ENCODE measurements at places on chromosomes 5 and 9. TPM values are rescaled to one million over a fixed set of nuclear protein-coding genes. Genes with fewer than 3 reads are reported as not detected.

DNA sequence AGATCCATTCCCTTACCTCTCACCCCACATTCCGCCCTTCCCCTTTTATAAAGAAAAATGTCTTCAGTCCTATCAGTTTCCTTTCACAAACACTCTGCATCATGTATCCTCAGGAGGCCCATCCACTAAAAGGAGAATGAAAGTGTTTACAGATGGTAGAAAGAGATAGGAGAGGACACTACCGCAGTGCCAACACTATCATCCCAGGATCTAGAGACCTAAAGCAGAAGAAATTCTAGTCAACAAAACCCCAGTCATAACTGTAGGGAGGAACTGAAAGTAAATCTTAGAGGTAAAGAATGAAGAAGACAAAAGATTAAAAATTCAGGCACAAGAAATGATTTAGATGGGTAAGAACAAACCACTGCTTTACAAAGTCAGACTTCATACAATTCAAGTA lies 114.1 kb downstream of the MLLT3 start:
- no peak for DNase-seq

DNA sequence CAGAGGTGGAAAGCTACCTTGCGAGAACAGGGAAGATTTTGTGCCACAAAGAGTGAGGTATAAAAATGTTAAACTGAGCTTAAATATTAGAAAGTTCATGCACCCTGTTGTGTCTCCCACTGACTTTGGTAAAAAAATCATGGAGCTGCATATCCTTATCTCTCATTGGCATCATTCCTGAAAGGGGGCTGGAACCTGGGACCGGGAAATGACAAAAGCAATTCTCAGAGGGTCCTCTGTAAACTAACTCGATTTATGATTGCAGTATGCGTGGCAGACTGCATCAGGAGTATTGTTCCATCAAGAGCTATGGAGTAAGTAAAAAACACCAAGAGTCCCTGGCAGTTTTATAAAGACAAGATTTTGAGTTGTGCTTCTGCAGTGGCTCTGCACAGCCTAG lies 148.8 kb downstream of the DCP2 start:
- no peak for DNase-seq

DNA sequence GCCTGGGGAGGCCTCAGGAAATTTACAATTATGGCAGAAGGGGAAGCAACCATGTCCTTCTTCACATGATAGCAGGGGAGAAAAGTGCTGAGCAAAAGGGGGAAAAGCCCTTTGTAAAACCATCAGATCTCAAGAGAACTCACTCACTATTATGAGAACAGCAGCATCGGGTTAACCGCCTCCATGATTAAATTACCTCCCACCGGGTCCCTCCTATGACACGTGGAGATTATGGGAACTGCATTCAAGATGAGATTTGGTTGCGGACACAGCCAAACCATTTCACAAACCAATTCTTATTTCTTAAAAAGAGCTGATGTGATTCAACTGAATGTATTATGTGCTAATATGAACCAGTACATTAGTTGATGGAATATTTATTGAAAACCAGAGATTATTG lies 63.9 kb downstream of the PARP8 start:
- no peak for DNase-seq

DNA sequence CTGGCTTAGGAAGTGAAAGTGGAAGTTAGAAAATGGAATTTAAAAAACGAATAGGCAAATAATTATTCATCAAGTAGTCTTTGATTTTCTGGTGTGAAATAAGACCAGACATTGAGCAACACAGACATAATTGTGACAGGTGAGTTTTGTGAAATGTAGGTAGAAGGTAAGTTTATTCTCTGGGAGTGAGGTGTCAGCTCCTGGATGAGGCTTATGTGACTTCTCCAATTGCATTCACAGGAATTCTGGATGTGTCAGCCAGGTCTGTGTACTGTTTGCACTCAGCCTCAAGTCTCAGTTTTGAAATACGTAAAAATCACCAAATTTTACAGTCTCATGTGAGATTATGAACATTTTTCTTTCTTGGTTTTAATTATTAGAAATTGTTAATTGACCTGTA lies 537.6 kb downstream of the CETN3 start:
- DNase-seq: no peak

DNA sequence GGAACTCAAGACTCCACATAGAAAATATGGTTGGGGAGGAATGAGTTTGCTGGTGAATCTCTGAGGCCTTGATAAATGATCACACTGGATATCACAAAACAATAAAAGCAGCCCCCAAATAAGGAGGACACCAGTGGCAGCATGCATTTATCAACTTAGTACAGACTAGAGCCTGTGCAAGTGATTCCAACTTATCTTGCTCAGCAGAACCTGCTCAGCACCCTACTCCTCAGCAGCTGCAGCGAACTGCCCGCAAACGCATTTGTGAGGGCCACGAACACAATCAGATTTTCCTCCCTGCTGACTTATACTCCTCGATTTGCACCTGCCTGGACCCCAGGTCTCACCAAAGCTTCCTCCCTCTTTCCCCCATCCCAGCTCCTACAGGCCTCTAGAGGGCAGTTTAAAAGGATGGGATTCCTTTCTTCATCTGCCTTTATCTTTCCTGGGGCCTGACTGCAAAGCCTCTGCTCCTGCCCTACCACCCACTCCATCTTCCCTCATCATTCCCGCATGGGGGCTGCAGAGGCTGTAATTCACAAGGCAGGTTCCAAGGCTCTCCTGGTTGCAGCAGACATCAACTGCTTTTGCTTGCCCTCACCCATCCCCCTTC lies 41.2 kb downstream of the ANKS6 start:
- no peak for DNase-seq

- DNase-seq: no peak
These were observed 6.1 kb downstream of the REEP2 start for GRCh38 chr5:138444774-138445546.

- no peak for DNase-seq
These were observed 628 bp downstream of the HOMER1 start for GRCh38 chr5:79513308-79513703.

DNA sequence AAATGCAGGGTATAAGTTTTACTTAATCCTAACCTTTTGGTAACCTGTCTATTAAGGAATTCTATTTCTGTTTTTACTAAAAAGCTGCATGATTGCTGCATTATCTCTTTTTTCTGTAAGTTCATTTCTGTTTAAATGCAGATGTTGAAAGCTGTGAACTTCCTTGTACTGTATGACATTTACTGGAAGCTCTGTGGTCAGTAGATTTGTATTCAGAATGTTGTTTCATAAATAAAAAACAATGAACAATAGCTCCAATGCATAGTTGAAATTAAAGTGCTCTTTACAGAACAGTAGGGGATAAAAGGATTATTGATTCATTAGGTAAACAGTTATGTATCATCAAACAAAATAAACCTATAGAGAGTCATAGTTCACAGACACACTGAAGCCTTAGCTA lies 46.5 kb upstream of the FKTN start:
- DNase-seq: peak; percentile 60

DNA sequence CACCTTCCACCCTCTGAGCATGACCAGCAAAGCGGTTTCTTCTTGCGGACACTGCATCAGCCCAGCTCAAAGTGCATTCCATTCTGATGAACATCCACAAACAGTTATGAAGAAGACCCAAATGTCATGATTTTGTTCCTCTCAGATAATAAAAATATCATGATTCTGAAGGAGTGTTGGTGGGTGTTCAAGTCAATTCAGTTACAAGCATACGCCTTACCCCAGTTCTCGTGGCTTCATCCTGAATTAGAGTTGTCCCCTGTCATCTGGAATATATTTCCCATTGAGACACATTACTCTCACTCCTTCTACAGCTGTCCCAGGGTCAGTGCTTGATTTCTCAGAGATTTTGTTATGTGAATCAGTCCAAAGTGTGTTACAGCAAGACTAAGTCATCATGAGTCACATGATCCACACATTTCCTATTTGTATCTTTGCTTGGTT lies 325.4 kb downstream of the RFX3 start:
- no peak for DNase-seq

- peak; percentile 52 for DNase-seq
These were observed 146.2 kb downstream of the GOLPH3 start for GRCh38 chr5:32027717-32028458.

DNA sequence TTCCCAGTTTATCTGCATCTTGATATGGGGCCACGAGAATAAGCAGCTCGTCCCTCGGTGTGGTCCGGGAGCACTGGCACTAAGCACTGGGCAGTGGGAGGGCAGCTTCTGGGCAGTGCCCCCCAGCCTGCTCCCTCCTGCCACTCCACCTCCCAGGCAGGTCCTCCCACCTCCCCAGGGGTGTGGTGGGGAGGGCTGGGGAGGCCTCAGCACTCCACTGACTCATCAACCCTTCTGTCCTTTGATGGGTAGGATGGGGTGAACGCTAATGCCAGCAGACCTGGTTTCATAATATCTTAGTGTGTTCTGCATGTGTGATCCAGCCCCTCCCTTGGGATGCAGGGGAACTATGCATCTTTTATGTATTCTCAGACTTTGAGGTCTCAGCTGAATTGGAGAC lies 62.2 kb upstream of the GNE start:
- peak; percentile 42 for DNase-seq

- peak; percentile 64 for DNase-seq
These were observed 394.4 kb upstream of the ZNF608 start for GRCh38 chr5:125140855-125141254.

- DNase-seq: peak; percentile 58
These were observed at the start of gene DPYSL3 for GRCh38 chr5:147509710-147510651. TSS of gene DPYSL3 (minus strand) at chr5:147510068. CDS start at chr5:147509858, 210 bp downstream.

Gene APBA1
- 0.53 TPM for total RNA-seq

Gene DAB2
- total RNA-seq: 221 TPM

Gene GLIPR2
- 6.5 TPM for total RNA-seq

Gene GFRA3
- not detected for total RNA-seq

Gene SLC23A1
- not detected for total RNA-seq

Gene ZNF354B
- total RNA-seq: 6.7 TPM

Gene ZNF608
- total RNA-seq: 10.9 TPM

Data from SK-MEL-5 (cell line).